ENCODE measurements at places on chromosomes 16 and 17.

DNA sequence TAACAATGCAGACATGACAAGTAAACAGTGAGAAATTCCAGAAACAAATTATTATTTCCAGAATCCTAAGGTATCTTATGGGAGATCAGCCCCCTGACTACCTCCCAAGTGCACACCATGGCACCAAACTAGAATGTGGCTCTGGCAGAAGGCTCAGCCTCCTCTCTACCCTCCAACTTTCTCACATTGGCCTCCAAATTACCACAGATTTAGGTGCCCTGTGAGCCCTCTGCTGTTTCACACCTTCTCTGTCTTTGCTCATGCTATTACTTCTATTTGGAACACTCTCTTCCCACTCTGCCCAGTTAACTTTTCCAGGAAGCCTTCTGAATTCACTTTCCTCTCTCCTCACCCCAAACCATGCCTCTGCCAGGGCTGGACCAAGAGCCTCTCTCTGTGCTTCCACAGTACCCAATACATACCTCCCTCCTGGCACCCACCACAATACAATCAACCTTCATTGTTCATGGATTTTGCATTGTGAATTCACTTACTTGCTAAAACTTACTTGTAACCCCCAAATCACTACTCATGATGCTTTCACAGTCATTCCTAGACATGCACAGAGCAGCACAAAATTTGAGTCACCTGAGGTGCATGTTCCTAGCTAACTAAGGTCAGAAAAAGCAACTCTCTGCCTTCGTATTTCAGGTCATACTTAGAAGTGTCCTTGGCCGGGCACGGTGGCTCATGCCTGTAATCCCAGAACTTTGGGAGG is 31.4 kb downstream of the SMG6 start:
- no peak for DNase-seq

DNA sequence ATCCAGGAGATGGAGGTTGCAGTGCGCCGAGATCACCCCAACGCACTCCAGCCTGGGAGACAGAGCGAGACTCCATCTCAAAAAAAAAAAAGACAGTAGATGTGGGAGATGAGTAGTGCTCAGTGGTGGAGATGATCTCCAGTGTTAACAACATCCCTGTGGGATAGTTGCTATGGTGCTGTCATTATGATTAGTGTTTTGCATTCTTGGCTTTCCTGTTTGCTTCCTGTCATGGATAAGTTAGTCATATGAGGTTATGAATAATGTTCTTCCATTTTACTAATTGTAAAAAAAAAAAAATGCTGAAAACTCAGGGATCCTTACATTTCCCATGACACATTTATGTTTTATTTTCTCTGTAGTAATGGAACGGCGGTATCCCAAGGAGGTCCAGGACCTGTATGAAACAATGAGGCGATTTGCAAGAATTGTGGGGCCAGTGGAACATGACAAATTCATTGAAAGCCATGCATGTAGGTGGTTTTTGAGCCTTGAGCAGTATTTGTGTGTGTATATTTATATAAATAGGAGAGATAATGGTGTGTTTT is 24.5 kb upstream of the DUSP14 start:
- no peak for DNase-seq

DNA sequence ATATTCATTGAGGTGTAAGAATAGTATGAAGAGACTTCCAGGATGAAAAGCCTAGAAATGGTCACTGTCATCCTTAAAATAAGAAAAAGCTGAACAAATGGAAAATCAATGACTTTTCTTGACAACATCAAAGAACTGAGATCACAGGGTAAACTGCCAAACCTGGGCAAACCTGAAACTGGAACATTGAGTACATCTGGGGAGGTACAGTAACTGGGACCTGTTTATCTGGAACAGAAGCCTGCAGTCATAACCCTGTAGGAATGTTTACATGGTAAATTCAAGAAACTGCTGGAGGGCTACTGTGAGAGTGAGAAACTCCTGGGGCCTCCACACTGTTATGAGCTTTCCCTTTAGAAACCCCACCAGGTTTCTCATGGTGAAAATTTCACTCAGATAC is 130.1 kb upstream of the PIRT start:
- no peak for DNase-seq

GRCh38 chr16:72467157-72467759 is 295.3 kb upstream of the PMFBP1 start:
- no peak for DNase-seq

- no peak for DNase-seq
These were observed 43.2 kb downstream of the TSC2 start for GRCh38 chr16:2090777-2091546.

- DNase-seq: no peak
These were observed 998 bp upstream of the SRSF1 start for GRCh38 chr17:58007781-58008706.

DNA sequence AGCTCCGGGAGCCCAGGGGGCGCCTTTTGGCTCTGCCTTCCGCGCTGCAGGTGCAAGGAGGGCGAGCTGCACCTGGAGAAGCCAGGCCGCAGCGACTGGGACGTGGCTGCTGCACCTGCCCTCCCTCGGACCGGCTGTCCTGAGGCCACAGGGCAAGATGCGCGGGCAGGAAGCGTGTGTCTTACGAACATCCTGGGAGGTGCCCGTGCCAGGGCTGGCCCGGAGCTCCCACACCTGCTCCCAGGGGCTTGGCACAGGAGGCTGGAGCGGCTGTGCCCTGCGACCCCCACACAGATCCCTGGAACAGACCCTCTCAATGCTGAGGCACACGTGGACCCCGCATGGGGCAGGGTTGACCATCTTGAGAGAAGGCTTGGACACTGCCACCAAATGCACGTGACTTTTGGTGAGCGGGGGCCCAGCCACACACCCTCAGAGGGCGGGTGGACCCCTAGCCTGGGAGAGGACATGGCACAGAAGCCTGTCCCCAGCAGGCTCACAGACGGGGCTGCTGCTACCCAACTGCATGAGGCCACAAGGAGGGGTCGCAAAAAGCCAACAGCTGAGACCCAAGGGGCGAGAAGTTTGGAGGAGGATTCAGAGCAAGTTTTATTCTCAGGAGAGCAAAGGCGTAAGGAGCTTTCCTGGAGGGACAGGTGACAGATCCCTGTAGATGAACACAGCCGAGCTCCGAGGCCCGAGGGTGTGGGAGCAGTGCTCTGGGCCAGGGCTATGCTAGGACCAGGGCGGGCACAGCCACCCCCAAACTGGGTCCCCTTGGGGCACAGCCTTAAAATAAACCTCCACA is 11.4 kb downstream of the NDUFAF8 start:
- DNase-seq: no peak

GRCh38 chr17:76088041-76088867 is 9.3 kb downstream of the ZACN start:
- no peak for DNase-seq

DNA sequence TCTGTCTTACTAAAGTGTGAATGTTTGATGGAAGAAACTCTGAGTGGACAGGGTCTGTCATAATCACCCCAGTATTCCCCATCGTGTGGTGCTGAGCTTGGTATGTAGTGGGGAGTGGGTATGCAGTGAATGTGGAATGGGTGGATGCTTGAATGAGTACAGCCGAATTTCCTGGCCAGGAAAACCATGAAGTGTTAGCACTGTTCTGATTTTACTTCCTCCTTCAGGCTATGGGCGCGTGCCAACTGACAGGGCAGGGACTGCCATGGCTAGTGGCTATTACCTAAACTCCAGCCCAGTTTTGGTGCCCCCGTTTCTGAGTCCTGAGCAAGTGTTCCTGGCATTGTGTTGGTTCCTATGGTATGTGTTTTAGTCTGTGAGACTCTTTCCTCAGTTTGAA is 48.6 kb downstream of the PRKCA start:
- DNase-seq: no peak

GRCh38 chr16:85752511-85753420 is 1.9 kb upstream of the C16orf74 start:
- DNase-seq: no peak

DNA sequence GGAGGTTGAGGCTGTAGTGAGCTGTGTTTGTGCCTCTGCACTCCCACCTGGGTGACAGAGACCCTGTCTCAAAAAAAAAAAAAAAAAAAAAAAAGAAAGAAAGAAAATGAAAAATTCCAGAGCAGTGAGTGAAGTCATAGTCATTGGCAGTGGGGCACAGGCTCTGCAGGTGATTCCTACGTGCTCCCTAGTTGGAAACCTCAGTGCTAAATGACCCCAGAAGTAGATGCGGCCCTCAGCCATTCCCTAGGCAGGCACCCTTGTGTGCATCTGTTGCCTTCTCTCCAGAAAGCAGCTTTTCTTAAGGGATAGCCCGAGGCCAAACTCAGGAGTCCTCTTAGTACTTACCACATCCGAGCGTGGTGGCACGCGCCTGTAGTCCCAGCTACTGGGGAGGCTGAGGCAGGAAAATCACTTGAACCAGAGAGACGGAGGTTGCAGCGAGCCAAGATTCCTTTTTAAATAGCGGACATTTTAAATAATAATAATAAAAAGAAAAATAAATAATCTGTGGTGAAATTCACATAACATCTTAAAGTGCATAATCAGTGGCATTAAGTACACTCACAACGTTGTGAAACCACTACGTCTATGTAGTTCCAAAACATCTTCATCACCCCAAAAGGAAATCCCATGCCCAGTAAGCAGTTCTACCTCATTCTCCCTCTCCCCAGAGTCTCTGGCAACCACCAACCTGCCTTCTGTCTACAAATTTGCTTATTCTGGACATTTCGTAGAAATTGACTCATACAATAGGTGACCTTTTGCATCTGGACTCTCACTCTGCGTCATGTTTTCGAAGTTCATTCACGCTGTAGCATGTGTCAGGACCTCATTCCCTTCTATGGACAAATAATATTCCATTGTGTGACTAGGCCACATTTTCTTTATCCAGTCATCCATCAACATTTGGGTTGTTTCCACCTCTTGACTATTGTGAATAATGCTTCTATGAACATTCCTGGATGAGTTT is 12.5 kb upstream of the SPHK1 start:
- DNase-seq: no peak

- peak; percentile 71 for DNase-seq
These were observed 11.5 kb upstream of the FOXN1 start for GRCh38 chr17:28494445-28495188.

GRCh38 chr17:50213026-50214022 is 11.9 kb upstream of the COL1A1 start:
- DNase-seq: no peak

DNA sequence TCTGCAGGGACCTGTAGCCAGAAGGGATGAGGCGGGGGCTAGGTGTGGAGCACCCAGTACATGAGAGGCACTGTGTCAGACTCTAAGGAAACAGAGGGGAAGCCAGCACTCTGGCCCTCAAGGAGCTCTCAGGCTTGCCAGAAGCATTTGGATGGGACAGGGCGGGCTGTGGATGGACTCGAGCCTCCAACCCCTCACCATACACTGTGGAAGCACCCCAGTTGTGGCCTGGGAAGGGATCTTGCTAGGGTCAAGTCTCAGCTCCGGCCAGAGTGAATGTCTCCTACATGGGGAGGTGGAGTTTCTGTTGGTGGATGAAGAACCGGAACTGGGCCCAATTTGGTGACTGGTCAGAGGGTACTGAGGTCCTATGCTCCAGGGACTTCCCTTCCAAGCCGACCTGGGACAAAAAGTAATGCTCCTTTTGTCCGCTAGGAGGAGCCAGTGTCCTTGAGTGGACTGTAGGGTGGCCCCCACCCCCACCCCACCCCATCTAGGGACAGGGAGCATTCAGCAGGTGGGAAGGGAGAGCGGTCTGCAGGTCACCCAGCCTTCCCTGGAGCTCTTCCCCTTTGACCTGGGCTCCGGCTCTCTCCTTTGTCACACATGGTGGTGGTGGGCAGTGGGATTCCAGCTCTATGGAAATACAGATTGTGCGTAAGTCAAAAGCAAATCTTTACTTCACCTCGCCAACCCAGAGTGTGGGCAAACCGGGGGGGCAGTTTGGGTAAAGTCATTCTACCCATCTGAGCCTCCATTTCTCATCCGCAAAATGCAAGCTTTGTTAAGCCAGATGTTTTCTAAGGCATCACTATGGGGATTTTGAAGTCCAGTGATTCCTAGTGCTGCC is 20.4 kb upstream of the PHB1 start:
- peak; percentile 89 for DNase-seq

DNA sequence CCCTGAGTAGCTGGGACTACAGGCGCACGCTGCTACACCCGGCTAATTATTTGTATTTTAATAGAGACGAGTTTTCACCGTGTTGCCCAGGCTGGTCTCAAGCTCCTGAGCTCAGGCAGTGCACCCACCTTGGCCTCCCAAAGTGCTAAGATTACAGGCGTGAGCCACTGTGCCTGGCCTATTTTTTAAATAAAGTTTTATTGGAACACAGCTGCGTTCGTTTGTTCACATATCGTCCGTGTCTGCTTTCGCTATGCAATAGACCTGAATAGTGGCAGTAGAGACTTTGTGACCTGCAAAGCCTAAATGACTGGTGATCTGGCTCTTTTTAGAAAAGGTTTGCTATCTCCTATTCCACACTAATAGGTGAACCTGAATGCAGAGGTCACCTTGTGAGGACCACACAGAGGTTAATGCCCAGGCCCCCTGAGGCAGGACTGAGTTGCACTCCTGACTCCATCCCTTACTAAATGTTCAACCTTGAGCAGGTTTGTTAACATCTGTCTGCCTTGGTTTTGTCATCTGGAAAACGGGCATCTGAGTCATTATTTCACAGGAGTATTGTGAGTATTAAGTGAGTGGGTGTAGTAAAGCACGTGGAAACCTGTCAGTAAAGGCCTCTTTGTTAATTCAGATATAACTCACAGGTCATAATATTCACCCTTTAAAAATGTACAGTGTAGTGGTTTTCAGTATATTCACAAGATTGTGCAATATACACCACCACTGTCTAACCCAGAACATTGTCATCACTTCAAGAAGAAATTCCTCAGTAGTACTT is 157.5 kb upstream of the CACNG5 start:
- DNase-seq: no peak

- peak; percentile 80 for DNase-seq
These were observed 5.1 kb upstream of the GGT6 start for GRCh38 chr17:4565209-4566141.

DNA sequence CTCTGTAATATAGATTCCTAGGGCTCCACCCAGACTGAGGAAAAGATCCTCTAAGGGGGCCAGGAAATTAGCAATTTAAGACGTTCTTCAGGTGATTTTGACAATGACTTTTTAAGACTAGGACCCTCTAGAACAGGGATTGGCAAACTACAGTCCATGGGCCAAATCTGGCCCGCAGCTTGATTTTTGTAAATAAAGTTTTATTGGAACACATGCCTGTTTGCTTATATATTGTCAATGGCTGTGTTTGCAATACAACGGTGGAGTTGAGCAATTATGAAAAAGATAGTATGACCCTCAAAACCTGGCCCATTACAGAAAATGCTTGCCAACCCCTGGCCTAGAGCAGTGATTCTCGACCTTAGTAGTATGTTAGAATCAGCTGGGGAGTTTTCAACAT is 181.9 kb downstream of the SOX9 start:
- DNase-seq: no peak

- no peak for DNase-seq
These were observed 1.4 kb upstream of the HOXB2 start for GRCh38 chr17:48546137-48546923.

- no peak for DNase-seq
These were observed 2.8 kb upstream of the STAT5A start for GRCh38 chr17:42285346-42286050.

GRCh38 chr17:49349541-49349940 is 12.5 kb downstream of the ZNF652 start:
- no peak for DNase-seq
